ENCODE measurements at places on chromosomes 12 and 14.

- DNase-seq = no peak
Measured at GRCh38 chr14:54050759-54051158, 94.1 kb upstream of the BMP4 start.

DNA sequence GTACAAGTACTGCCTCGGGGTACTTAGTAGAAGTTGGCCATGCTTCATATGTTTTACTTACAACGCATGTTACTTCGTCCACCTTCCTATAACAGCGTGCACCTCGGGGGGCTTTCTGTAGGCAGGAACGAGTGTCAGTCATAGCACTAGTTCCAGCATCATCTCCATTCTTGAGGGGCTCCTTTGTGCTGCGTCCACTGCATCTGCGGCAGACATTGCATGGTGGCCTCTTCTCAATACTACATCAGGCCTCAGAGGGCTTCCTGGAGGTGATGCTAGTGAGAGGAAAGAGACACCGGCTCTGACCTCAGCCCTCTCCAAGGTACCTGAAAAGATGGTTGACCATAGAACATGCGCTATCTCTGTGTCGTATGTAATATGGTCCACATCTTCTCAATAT lies 121.2 kb upstream of the RTL1 start:
- DNase-seq = no peak

- no peak for DNase-seq
Measured at GRCh38 chr12:99824900-99825542, 159.7 kb downstream of the ANKS1B start.

DNA sequence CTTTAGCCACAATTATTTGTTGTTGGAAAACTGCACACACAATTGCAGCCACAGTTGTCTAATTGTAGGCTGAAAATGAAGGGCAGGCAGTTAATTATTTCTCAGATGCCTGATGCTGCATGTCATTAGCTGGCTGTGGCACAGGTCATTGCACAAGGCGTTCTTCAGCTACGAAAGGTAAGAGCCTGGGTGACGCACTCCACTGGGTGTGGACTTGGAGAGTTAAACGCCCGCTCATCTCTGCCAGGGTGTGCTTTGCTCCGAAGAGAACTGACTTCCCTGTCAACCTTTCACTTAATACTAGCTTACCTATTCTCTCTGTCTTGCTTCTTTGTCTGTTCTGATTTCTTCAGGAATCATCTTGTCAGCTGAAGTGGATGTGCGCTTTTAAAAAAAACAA lies 91.4 kb upstream of the CPM start:
- no peak for DNase-seq

DNA sequence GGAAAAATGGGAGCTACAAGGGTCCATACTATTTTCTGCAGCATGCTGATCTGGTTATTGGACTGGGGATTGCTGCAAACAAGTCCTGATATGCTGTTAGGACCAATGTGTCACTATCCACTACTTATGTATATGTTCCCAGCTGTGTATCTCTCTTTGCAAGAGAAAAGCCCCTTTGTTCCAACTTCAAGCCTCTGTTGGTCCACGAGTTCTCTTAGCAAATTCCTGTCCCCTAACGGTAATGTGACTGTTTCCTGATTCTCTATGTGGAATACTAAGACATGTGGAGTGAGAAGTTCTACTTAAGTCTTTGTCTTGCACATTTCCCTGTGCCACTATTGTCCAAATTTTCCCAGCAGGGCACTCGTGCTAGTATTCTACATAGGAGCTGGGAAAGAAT lies 557.7 kb downstream of the FSCB start:
- DNase-seq = no peak

- DNase-seq = no peak
Measured at GRCh38 chr12:3178671-3179313, 101.6 kb downstream of the TSPAN9 start.

DNA sequence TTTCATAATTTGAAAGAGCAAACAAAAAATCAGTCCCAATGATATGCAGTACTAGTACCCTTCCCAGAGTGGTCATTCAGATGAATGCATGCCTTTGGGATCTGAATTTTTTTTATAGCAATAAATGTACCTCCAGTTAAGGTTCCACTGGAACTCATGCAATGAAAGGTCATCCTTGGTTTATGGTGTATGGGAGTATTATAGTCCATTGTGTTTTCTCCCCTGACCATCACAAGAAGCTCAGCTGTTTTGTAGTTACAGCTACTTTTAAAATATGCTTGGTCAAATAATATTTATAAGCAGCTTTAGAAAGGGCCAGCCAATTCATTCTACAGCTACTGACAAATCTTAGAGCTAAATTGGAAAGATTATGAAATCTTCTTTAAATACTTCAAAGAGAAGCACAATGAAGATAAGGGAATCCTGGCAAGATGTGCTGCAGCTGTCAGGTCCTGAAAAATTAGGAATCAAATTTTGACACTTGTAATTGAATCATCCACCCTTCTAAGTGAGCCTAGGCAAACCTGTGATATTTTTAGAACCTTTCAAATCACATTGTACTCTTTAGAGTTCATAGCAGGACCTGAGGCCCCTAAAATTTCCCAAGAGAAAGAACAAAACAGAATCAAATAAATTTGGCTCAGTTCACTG lies 46.5 kb downstream of the IFT81 start:
- DNase-seq = no peak

GRCh38 chr12:80598004-80598606 lies 109.3 kb upstream of the MYF6 start:
- DNase-seq = no peak

GRCh38 chr12:66354291-66354690 lies 52.0 kb downstream of the HELB start:
- no peak for DNase-seq

DNA sequence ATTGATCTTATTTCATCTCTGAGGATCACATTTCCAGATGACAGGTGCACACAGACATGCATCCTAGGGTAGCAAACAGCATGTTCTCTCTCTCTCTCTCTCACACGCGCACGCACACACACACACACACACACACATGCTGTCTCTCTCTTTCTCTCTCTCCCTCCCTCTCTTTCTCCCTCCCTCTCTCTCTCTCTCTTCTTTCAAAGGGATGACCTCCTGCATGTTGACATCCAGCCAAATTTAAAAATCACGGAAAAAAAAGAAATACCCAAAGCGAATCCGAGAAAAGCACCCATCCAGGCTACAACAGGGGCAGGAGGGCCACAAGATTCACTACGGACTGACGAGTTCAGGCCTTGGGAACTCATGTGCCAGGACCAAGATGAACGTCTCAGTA lies 2.3 kb downstream of the KSR2 start:
- no peak for DNase-seq

DNA sequence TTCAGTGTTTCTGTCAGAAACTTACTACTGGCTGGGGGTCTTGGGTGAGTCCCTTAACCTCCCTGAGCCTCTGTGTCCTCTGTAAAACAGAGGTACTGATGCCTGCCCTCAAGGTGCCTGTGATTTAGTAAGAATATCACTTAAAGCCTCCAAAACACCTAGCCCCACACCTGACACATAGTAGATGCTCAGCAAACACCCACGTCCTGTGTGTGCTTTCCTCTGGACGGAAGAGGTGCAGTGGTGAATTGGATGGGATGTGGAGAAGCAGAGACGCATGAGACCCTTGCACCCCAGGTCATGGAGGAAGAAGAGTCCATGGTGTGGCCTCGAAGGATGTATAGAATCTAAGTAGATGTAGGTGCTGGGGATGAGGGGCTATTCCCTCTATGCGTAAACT lies 110.6 kb downstream of the LGMN start:
- DNase-seq = no peak

GRCh38 chr14:42222924-42223471 lies 616.3 kb downstream of the LRFN5 start:
- DNase-seq = no peak

GRCh38 chr12:19572920-19573558 lies 133.7 kb downstream of the AEBP2 start:
- no peak for DNase-seq

DNA sequence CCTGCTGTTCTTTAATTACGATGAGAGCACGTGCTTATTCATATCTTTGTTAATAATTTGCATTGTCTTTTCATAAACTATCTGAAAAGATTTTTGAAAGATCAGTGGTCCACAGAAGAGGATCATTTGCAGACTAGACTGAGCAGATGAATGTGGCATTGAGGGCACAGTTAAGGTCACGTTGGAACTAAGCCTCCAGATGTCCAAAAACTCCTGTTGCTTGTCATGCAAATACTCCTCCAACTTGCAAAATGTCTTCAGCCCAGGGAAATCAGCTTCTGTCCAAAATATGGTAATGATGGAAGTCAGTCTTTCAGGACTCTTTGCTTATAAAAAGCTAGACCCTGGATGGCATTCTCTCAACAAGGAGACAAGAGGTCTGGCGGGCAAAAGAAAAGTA lies 201.6 kb upstream of the TMEM260 start:
- DNase-seq = no peak

DNA sequence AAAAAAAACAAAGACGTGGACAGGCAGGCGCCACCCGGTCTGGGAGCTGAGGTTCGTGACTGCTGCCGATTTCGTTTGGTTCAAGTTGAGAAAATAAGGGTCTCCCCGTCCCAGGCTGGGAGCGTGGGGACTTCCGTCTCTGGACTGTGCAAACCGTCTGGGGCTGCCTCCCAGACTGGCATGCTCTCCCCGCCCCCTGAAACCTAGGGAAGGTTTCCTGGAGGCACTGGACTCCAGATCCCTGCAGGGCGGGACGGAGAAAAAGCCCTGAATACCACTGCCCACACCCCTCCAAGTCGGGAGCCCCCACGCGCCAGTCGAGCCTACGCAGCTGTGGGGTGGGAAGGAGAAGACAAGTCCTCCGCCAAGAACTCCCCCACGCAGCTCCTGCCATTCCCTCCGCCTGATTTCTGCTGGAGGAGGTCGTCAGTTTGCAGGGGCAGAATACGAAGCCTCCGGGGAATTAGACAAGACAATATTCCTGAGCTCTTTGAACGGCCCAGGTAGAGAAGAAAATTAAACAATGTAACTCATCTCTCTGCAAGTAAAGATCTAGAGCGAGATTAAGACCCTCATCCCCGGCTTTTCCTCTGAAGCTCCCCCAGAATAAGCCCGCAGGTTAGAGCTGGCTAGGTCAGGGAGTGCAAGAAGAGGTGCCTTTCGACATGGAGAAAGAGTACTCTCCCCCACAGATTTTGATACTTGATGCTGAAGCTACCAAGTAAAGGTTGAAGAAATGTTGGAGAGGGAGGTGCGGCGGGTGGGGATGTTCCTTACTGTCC lies 10.4 kb upstream of the HOXC13 start:
- no peak for DNase-seq

DNA sequence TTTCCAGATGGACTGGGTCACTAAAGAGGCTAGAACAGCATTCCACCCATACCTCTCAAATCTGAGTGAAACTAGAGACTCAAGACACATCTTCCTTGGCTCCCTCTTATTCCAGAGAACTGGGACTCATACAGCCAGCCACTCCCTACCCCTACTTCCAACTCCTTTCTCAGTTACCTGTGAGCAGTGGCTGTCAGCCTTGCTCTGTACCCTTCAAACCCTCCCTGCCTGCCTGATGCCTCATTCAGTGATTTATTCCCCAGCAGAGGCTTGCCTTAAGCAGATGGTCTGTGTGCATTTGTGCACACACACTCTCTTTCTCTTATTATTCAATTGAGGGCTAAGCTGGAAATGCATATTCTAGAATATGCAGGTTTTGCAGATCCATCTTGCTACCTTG lies 14.6 kb downstream of the GPR84 start:
- DNase-seq = no peak

DNA sequence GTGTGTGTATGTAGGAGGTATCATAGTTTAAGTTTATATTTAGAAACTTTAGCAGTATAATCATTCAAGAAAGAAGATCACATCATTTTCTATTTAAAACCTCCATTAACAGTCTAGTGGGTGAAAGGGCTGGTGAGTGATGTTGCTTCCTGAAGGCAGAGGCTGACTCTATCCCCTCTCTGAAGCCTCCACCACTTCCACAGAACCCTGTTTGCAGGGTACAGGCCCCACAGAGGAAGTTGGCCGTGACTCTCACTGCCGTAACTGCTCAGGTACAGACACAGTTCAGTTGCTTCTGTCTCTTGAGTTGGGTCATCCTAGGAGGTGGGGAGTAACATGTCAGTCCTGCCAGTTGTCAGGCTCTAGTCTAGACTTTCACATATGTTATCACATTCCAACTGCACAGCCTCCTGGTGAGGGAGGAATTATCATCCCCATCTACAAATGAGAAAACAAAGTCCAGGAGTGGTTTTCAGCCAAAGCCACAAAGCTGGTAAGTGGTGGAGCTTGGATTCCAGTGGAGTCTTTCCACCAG lies 31.5 kb downstream of the CFL2 start:
- no peak for DNase-seq

DNA sequence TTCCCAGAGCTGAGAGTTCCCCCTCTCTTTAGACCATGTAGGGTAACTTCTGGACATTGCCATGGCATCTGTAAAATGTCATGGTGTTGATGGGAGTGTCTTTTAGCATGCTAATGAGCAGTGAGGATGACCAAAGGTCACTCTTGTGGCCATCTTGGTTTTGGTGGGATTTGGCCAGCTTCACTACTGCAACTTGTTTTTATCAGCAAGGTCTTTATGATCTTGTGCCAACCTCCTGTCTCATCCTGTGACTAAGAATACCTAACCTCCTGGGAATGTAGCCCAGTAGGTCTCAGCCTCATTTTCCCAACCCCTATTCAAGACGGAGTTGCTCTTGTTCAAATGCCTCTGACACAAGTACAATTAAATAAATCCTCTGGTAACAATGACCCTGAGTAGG lies 244.4 kb downstream of the NEDD1 start:
- no peak for DNase-seq

All from activated CD8-positive, alpha-beta memory T cell treated with anti-CD3 and anti-CD28 coated beads for 1 hour (primary cell).